Right lobe of liver (tissue), 6 donors: ENCODE measurements at places on chromosomes 2 and 18. TPM values are rescaled to one million over a fixed set of nuclear protein-coding genes. Genes with fewer than 3 reads are reported as not detected.

DNA sequence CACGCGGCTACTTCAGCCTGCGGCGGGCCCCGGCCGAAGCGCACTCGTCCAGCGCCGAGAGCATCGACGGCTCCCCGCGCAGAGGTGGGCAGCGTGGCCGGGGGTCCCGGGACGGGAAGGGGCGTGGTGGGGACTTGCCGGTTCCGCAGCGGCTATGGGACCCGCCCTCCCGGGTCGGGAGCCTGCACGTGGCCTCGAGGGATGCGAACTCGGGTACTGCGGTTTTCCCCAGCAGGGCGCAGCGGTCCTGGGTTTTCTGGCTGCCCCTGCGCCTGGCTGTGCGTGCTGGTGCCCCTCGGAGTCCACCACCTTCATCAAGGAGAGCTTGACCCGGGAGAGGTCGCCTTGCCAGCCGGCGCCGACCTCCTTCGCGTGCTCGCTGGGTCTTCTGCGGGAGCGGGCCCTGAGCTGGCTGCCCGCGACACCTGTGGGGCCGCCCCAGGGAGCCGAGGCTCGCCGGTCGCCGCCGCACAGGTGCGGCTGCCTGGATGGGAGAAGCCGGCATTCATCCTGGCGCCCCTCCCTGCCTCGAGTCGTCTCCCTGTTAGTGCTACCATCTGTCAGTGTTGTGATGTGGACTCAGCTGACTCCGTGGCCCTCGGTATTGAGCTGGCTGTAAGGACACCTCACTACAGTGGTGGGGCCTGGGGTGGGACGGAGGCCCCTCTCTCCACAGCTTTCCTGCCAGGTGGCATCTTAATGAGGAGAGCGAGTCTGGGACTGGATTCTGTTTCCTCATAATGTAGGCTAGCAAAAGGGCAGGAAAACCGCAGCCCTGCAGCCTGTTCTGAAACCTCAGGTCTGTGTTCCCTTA is 177.3 kb downstream of the AGAP1 start:
- DNase-seq: no peak

The KHK gene
- total RNA-seq: 251 TPM

DNA sequence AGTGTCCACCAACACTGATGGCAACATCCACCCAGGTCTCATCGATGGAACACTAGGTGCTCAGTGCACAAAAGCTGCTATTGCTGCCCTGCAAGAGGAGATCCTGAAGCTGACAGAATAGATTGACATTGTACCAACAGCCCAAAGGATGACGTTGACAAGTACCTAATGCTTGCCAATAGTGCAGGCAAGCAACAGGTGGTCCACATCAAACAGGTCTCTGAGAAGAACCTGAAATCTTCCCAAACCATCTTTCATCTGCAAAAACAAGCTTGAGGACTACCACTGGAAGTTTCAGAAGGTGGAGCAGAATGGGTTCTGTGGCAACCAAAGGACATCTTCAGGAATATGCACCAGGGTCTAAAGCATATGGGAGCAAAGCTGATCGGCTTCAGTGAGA is 15.8 kb upstream of the PROKR1 start:
- no peak for DNase-seq

GRCh38 chr2:178273787-178274360 is 79.6 kb downstream of the OSBPL6 start:
- DNase-seq: no peak

- DNase-seq: no peak
These were observed 81.5 kb downstream of the NRP2 start for GRCh38 chr2:205763708-205764211.

The PLB1 gene
- total RNA-seq: 0.66 TPM

DNA sequence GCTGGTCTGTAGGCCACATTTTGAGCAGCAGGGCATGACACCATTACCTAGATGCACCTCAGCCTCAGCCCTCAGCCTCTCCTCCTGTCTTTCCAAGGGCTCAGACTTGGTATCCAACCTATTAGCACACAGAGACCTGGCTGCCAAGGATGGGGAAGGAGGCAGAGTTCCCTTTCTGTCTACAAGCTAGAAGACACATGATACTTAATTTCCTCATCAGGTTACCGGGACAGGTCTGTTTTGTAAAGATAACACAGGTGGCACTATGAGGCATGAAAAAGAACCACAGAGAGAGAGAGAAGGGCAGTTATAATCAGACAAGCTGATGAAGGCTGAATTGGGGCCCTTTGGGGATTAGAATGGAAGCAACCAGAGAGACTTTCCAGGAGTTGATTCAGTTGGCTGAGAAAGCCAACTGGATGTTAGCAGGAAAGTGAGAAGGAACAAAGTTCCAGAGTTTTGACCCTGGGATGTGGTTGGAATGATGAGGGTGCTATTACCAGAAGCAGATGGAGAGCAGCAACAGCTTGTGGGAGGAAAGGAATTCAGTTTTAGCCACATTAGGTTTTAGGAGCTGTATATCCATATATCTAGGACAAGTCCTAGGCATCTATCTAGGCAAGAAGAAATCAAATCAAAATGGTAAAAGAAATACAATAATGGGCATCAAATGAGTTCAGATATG is 46.0 kb upstream of the RMND5A start:
- no peak for DNase-seq

GRCh38 chr2:164913011-164913410 is 42.3 kb downstream of the SLC38A11 start:
- DNase-seq: no peak

- DNase-seq: no peak
These were observed 268.6 kb downstream of the FIGN start for GRCh38 chr2:163467251-163467630.

- DNase-seq: no peak
These were observed 74.7 kb downstream of the ZNF407 start for GRCh38 chr18:74672371-74672770.

The OSR1 gene
- 0.51 TPM for total RNA-seq

DNA sequence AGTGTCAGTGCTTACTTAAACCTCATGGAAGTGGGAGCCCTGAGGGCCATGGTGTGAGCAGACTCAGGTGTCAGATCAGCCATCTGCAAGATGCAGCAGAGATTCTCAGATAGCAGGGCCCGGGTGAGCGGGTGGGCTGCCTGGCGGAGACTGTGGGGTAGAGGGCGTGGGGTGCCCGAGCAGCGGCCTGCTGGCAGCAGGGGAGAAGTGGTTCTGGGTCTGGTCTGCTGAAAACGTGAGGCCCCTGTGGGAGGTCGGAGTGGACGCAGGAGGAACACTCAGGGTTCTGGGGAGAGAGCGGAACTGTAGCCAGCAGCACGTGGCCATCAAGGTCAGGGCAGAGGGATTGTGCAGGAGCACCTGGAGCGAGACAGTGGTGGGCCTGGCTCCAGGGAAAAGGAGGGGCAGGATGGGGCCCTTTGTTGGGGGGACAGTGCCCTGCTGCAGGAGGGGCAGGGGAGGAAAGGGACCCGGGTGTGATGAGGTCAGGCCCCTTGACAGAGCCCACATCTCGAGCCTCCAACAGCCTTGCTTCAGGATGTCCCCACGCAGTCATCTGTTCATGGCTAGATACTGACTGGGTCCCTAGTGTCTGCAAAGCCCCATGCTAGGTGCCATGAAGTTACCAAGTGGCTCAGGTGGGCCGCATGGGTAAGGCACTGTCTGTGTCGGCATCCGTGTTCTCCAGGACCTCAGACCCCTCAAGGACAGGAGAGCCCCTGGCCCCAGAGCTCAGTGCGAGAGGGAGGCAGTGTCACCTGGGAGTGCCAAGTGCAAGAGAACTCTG is 2.7 kb upstream of the ESPNL start:
- peak; percentile 45 for DNase-seq

DNA sequence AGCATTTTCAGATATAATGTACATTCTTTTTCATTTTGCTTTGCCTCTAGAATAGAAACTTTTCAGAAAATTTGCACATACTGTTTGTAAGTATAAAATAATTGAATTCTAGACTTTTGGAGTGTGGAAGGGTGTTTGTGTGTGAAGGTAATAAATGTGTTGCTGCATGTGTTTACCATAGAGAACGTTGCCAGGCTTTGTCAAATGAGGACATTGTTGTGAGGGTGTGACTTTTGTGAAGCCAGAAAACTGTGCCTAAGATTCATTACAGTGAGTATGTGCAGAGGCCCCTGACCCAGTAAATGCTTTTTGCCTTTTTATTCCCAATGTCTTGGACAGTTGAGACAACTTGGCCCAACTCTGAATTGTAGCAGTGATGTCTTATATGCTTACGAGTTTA is 30.4 kb upstream of the EPB41L5 start:
- DNase-seq: no peak

DNA sequence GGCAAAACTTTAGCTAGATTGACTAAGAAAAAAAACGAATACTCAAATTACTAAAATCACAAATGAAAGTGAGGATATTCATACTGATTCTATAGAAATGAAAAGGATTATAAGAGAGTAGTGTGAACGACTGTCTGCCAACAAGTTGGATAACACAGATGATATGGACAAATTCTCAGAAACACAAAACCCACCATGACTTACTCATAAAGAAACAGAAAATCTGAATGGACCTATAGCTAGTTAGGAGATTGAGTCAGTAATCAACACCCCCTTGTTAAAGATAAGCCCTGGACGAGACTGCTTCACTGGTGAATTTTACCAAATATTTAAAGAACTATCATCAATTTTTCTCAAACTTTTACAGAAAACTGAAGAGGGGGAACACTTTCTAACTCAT is 108.8 kb upstream of the TMEM200C start:
- DNase-seq: no peak

DNA sequence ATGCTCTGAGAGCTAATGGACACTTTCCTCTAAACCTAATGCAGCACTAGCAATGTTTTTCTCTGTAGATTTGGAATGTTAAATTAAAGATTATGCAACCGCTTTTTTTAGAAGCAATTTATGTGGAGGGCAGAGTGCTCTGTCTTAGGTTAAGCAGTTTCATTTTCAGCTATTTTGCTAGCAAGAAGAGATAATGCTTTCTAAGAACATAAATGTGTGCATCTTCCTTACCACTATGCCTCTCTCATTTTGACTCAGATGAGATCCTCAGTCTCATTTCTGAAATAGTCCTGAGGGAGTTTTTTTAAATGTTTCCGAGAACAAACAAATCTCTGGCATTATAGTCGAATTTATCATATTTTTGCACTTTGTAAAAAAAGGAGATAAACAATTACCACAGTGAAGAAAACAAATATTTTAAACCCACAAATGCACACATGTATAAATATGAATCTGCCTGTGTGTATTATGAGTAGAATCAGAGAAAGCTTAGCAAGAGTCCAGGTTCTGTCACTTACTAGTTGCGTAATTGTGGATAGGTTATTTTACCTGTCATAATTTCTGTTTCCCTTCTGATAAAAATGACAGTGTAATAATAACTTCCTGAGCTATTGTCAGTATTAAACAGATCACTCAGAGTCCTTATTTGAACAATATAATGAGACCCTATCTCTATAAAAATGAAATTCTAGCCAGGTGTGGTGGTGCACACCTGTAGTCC is 207.7 kb upstream of the CRIM1 start:
- DNase-seq: no peak

DNA sequence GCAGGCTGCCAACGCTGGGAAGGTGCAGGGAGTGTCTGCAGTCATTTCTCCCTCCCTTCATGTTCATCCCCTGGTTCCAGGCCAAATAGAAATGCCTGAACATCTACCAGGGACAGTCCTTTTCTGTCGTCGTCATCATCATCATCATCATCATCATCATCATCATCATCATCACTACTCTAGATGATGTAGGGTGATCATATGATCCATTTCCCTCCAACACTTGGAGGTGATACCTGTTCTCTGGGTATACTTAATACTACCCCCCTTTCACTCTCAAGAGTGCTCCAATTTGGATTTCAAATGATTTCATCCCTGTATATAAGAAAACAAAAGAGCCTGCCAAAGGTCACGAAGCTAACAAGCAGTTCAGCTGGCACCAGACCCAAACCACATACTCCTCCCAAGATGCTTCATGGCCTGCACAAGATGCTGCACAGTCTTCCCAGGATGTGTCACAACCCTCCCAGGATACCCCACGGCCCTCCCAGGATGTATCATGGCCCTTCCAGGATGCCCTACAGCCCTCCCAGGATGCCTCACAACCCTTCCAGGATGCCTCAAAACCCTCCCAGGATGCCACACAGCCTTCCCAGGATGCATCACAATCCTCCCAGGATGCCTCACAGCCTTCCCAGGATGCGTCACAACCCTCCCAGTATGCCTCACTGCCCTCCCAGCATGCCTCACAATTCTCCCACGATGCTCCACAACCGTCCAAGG is 257.9 kb downstream of the DYSF start:
- no peak for DNase-seq

GRCh38 chr2:136809998-136810397 is 44.7 kb downstream of the THSD7B start:
- no peak for DNase-seq

GRCh38 chr2:226869371-226869770 is 33.5 kb downstream of the RHBDD1 start:
- DNase-seq: no peak

- DNase-seq: no peak
These were observed 47.5 kb downstream of the PTPN2 start for GRCh38 chr18:12836551-12836950.

DNA sequence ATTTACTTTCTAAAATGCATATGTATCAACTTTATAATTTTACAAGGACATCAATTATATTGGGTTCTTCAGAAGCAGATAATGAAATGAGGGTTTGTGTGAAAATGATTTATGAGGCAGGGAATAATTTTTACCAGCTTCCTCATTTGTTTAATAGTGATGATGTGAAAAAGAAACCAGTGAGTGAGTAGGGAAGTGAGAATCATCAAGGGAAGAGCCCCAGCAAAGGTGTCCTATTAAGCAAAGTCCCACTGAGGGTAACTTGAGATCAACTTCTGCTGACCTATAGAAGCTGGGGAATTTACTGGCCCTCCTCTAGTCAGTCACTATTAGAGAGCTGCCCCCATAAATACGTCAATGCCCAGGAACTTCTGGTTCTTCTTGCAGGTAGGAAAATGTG is 266.8 kb upstream of the LYPD1 start:
- no peak for DNase-seq
